Activated CD4-positive, alpha-beta T cell treated with anti-CD3 and anti-CD28 coated beads, Interleukin-2, amount 50 U/mL, for 48 hours (primary cell): ENCODE measurements at places on chromosomes 1 and 21.

GRCh38 chr1:190170321-190170720 lies 307.3 kb downstream of the BRINP3 start:
- DNase-seq, result no peak

GRCh38 chr1:240831922-240832321 lies 220.0 kb upstream of the GREM2 start:
- no peak for DNase-seq

DNA sequence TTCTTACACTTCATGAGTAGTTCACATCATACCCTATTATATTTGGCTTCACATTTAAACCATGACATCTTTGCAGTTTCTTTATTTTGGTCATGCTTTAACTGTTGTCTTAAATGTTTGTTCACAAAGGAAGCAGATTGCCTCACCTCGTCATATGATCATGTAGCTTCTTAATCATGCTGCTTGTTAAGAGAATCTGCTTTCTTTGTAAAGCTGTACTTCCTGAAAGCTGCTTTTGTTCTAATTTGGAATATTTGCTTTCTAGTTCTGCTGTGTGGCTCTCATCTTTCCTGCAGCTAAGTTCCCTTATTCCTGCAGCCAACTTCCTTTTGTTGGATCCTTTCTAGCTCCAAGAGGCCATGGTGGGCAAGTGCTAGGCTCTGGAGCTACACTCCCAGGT lies 62.9 kb upstream of the SIM2 start:
- no peak for DNase-seq

GRCh38 chr1:214107322-214108096 lies 119.7 kb downstream of the PROX1 start:
- no peak for DNase-seq

GRCh38 chr1:107941123-107941522 lies 23.9 kb downstream of the VAV3 start:
- no peak for DNase-seq

- DNase-seq, result no peak
Measured at GRCh38 chr1:178954325-178954690, 71.4 kb upstream of the FAM20B start.

DNA sequence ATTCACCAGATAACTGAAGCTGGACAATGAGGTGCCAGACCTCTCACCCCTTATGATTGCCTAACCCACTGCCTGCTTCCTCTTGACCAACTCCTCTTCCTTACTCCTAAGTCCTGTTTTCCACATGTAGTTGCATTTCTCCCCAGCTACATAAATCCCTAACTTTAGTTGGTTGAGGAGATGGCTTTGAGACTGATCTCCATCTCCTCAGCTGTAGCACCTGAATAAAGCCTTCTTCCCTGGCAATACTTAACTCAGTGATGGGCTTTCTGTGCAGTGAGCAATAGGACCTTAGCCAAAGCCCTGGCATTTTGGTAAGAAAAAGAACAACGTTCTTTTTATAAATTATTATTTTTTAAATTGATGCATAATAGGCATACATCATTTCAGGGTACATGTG lies 691.1 kb downstream of the MATN1 start:
- DNase-seq, result no peak

DNA sequence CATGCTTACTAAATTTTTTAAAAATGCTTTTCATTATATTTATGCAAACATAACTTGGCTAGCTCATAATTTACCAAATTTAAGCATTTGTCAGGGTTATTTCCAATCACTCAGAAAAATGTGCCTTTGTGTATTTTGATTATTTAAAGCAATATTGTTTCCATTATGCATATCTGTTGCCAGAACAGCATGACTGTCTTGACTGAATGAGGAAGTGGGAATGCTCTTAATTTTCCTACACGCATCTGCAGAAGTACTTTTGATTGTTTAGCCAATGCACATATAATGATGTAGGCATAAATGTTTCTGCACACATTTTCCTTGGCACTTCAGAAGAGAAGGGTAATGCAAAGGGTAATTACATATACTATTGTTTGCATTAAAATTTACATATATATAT lies 92.5 kb upstream of the ADGRL2 start:
- DNase-seq, result no peak

DNA sequence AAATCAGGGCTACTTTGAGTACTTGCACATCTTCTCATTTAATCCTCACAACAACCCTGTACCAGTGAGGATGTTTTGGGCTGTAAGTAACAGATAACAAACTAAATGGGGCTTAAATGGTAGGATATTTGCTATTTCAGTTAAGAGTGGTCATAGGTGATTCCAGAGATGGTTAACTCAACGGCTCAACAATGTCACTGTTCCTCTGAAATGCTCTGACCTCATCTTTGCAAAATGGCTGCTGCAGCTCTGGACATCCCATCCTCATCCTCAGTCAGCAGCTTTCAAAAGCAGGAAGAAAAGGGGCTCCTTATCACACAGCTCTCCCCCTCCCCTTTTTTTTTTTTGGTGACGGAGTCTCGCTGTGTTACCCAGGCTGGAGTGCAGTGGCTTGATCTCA lies 1.5 kb downstream of the LDLRAD2 start:
- DNase-seq, result no peak

- no peak for DNase-seq
Measured at GRCh38 chr21:17523007-17523451, 10.2 kb downstream of the CXADR start.

DNA sequence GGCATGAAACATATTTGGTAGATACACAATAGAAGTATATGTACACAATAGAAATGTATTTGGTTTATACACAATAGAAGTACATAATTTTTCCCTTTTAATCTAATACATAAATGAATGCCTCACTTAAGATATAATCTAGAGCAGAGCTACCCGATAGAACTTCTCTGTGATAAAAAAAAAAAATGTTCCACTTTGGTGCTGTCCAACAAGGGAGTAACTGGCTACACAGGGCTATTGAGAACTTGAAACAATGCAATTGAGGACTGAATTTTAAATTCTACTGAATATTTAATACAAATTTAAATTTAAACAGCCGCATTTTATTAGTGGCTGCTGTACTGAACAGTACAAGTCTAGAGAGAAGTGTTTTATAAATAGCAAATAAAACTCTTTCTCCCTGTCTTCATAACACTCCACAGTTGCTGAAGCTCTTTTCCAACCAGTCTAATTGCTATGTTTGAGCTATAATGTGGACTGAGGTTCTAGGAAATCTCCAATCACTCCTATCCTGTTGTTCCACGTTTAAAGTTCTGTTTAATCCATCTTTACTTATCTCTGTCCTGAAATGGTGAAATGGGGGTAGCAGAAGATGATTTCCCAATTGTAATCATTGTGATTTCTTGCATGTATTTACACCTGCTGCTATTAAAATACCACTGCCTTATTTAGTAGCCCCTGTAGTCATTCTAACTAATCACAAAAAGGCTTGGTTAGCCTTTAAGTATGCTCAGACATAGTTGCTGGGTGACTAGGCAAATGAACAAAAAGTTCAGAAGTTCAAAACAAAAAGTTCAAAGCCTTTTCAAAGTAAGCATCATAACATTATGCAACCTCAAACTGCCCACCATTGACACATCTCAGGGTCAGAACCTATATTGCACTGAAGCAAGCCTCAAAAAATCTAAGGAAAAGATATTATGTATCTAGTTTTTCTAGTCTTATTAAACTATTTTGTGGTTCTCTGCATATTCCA lies 192.3 kb upstream of the C1orf87 start:
- no peak for DNase-seq

- peak; percentile 65 for DNase-seq
Measured at GRCh38 chr1:15046487-15047165, 106.9 kb upstream of the TMEM51 start.

GRCh38 chr1:4309676-4310320 lies 344.6 kb upstream of the AJAP1 start:
- no peak for DNase-seq

GRCh38 chr1:52628614-52629324 lies 4.2 kb upstream of the SHISAL2A start:
- DNase-seq, result no peak

DNA sequence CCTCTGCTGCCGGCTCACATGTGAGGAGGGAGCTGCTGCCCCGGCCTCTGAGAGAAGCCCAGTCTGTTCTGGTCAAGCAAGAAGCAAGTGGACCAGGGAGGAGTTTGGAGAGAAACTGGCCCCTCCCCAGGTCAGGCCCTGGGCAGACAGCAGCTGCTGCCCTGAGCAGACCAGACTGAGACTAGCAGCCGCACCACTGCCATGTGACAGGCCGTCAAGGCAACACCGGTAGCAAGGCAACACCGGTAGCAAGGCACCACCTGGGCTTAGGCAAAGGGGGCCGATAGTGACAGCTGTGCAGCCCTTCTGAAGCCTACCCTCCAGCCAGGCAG lies 50.3 kb downstream of the ARHGEF16 start:
- DNase-seq, result no peak

- DNase-seq, result no peak
Measured at GRCh38 chr1:245771511-245772281, 616.9 kb downstream of the KIF26B start.

- no peak for DNase-seq
Measured at GRCh38 chr1:159212596-159212995, 7.9 kb downstream of the ACKR1 start.

DNA sequence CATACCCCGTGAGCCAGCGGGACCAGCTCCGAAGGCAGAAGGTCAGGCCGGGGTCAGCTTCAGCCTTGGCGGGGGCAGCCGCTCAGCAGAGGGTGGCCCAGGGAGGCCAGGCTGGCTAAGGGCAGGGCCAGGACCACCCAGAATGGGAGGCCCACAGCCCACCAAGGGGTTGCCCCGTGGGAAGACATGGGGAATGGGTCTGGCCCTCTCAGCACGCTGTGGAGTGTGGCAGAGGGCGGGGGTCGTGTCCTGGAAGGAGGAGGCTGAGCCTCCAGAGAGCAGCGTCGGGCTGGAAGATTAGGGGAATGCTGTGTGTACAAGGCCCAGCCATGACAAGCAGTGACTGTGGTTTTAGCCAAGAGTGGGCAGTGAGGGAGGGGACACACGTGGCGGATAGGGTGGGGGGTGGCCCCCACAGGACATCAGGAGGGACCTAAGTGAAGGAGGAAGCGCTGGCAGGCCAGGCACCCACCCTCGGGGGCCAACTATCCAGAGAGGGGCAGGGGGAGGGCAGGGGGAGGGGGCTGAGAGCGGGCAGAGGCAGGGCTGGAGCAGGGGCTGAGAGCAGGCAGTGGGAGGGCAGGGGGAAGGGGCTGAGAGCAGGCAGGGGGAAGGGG lies 43.9 kb upstream of the POFUT2 start:
- DNase-seq, result no peak

GRCh38 chr1:180762796-180763195 lies 131.0 kb downstream of the XPR1 start:
- no peak for DNase-seq

GRCh38 chr1:193705554-193705981 lies 519.2 kb upstream of the B3GALT2 start:
- no peak for DNase-seq

DNA sequence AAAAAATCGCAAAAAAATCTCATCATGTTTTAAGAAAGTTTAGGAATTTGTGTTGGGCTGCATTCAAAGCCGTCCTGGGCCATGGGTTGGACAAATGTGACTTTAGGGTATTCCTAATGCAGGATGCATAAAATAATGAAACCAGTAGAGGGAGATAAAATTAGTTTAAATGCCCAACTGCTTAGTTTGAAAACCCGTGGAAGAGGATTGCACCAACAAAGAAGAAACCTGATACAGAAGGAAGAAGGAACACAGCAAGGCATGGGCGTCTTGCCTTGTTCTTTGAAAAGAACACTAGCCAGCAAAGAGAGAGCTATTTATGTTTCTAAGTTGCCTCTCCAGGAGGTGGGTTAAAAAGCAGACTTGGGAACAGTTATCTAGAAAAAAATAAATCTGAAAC lies 37.9 kb downstream of the WDR3 start:
- no peak for DNase-seq

- DNase-seq, result peak; percentile 68
Measured at GRCh38 chr1:163174524-163175437, 27.9 kb downstream of the RGS5 start.

- DNase-seq, result no peak
Measured at GRCh38 chr1:117162816-117163215, 41.3 kb upstream of the TRIM45 start.

DNA sequence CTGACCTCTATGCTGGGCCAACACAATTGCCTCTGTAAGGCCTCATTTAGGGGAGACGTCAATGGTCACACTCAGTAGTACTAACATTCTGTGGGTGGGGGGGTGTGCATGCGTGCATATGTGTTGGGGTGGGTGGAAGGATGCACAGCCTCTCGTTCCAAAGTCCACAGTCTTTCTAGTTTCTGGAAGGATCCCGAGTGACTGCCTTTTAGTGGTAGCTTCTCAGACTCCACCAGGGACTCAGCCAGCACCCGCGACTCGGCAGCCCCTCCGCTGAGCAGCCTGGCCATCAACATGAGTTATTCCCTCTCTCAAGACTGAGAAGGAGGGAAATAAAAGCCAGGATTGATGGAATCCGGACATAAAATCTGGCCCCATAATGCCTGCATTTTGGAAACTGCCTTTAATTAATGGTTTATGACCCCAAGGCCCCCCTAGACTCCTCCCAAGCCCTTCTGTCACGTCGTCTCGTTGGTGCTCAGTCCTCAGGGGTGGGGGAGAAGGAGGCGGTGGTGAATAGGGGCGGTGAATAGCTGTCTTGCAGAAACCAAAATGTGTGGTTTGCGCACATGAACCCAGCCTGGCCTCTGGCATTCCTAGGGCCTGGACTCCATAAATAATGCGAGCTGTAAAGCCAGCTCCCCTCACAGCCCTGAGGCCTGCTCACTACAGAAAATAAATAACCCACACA lies 65.1 kb upstream of the TMEM51 start:
- DNase-seq, result no peak

DNA sequence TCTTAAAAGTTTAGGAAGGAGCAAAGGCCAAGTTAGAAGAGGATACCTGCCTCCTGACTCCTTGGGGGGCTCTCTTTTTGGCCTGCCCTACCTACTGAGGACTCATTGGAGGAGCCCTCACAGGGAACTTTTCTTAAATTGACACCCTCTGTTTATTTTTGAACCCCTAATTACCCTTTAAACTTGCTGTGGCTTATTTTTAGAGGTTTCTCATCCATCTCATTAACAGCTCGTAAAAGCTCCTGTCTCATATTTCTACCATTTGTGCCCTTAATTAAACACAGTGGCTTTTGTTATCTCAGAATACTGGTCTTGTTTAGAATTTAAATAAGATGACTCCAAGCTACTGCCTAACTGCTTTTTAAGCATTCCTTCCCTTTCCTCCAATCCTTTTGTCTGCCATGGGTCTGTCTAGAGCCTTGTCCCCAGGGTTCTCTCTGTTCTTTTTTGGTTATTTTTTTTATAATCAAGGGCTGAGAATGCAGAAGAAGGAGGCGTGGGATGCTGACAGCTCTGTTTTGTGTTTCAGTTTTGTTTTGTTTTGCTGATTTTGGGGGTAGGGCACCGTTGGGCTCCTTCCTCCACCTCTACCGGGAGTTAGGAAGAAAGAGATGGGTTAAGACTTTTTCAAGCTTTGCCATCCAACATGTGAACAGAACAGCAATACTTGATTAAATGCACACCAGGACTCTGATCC lies 78.0 kb downstream of the SYT6 start:
- no peak for DNase-seq

- DNase-seq, result no peak
Measured at GRCh38 chr1:3465091-3465934, 10.8 kb downstream of the ARHGEF16 start.

- DNase-seq, result no peak
Measured at GRCh38 chr1:51906306-51907078, 28.0 kb upstream of the NRDC start.
